NCI-H510A (cell line): ENCODE measurements at places on chromosomes 1 and 21.

- no peak for DNase-seq
These were observed 41.7 kb upstream of the C8B start for GRCh38 chr1:57007472-57007871.

DNA sequence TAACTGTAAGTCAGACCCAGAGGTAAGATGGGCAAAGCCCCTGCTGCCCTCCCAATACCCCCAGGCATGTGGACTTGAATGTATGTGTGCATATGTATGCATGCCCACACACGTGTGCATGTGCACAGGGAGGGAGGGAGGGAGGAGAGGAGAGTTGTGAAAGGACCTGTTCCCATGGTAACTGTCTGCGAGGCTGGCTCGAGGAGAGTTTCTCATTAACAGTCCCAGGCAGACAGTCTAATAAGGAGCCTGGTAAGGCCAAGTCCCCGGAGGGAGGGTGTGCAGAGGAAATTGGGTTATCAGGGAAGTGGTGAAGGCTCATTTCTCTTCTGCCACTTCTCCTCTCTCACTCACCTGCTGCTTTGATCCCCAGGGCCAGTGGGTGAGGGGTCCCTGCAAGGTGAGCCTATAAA lies 74.9 kb downstream of the NFASC start:
- DNase-seq: no peak

DNA sequence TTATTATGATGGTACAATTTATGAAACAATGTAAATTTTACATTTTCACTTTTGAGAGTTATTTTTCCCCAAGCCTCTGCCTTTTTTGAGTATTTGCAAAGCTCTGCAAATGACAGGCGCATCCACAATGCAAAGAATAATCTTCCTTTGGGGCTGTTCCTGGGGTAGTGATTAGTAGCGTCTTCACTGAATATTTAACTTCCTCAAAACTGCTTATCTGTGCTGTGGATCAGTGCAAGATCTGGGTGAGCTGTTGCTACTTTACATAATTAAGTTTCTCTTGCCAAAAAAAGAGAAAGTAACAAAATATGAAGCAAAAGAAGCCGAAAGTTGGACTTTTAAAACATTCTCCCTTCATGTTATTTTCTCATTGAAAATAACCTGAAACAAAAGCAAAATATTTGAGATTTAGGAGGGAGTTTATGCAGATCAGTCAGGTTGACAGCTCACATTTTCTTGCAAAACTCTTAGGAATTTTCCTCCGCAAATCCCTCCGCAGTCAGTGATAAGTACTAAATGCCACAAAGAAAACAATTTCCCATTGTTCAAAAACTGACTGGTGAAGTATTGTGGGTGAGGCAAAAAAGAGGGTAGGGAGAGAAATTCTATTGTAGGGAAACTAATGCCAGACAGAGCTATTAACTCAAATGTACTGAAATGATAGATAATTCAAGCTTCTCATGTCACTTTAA lies 276.4 kb upstream of the B3GALT2 start:
- DNase-seq: no peak

- no peak for DNase-seq
These were observed 34.2 kb downstream of the CAMTA1 start for GRCh38 chr1:6819246-6820040.

GRCh38 chr1:72355899-72356298 lies 73.6 kb upstream of the NEGR1 start:
- no peak for DNase-seq

DNA sequence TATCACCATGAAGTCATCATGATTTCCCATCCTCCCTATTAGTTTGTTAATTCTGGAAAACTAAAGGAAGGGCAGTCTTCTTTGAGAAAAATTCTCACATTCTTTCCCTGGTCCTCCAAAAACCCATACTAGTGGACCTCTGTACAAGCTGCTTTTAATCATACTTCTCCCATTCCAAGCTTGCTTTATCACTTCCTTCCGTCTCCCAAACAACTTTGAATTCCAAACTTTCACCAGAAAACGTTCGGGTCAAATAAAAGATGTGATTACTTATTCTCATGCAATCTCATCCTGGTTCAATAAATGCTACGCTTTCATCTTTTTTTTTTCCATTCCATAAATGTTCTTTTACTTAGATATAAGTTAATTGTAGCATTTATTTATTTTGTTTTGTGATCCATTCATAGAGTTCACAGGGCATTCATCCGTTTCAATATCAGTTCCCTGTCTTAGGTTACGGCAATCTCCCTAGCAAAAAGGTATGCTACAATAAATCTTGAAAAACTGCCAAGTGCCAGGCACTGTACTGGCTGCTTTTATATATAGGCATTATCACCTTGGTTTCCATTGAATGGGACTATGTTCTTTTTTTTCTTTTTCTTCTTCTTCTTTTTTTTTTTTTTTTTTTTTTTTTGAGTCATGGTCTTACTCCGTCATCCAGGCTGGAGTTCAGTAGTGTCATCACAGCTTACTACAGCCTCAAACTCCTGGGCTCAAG lies 100.2 kb upstream of the GREM2 start:
- DNase-seq: no peak

DNA sequence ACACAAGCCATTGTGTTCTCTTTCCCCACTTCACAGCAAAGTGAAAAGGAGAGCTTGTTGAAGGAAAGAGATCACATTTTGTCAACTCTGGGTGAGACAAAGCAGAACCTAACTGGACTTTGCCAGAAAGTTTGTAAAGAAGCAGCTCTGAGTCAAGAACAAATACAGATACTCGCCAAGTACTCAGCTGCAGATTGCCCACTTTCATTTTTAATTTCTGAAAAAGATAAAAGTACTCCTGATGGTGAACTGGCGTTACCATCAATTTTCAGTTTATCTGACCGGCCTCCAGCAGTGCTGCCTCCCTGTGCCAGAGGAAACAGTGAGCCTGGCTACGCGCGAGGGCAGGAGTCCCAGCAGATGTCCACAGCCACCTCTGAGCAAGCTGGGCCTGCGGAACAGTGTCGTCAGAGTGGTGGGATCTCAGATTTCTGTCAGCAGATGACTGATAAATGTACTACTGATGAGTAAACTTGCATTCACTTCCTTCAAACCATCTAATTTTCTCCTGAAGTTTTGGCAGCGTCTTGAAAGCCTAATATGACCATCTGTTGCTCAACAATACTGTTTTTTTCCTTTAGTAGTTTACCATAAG lies 43.7 kb downstream of the BACH1 start:
- DNase-seq: no peak

- DNase-seq: no peak
These were observed 73.1 kb upstream of the USP24 start for GRCh38 chr1:55288245-55288644.

GRCh38 chr1:3695326-3696217 lies 43.3 kb downstream of the TP73 start:
- no peak for DNase-seq

- no peak for DNase-seq
These were observed 122.4 kb downstream of the LIPI start for GRCh38 chr21:14088391-14088790.

GRCh38 chr1:173285048-173285447 lies 77.9 kb upstream of the TNFSF4 start:
- DNase-seq: no peak

- peak; percentile 33 for DNase-seq
These were observed 356.3 kb upstream of the B3GALT2 start for GRCh38 chr1:193542690-193543089.

GRCh38 chr21:21200939-21201615 lies 202.9 kb downstream of the NCAM2 start:
- DNase-seq: no peak

DNA sequence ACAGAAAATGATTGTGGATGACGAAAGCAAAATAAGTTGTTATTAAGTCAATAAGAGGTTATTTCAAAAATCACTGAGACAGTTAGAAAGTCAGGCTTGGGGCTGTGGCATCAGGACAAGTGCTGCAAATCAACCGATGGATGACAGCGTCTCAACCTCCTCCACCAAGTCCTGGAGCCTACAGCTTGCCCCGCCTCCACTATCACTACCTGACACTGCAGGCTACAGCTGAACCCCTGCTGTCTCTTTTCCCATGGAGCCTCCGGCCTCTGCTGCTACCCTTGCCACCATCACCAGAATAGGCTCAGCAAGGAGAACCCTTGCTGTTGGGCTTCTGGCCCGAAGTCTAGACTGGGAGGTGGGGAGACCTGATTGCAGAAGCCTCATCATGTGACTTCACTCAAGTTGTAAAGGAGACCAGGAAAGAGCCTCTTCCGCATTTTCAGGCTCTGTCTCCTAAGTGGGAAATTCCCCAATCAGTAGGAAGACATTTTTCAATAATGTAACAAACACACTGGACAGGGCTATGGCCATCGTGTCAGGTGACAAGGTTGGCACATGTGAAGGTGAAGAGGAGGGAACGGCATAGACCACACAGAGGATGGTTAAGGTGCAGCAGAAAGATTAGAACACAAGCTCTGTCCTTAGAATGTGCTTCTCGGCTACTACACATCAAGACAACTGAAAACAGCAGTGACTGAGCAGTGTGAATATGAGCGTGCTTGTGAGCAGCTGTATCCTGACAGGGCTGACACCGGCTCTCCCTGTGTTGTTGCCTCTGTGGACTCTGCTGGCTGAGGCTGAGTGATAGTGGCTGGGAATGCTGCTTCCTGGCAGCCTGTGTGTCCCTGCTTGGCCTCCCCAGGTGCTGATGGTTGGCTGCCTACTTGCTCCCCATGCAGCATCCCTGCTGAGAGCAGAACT lies 660.7 kb downstream of the PTPRU start:
- no peak for DNase-seq

- DNase-seq: no peak
These were observed 16.2 kb upstream of the RGS1 start for GRCh38 chr1:192559115-192560006.

- DNase-seq: no peak
These were observed 39.1 kb downstream of the PSMG1 start for GRCh38 chr21:39144191-39144590.

DNA sequence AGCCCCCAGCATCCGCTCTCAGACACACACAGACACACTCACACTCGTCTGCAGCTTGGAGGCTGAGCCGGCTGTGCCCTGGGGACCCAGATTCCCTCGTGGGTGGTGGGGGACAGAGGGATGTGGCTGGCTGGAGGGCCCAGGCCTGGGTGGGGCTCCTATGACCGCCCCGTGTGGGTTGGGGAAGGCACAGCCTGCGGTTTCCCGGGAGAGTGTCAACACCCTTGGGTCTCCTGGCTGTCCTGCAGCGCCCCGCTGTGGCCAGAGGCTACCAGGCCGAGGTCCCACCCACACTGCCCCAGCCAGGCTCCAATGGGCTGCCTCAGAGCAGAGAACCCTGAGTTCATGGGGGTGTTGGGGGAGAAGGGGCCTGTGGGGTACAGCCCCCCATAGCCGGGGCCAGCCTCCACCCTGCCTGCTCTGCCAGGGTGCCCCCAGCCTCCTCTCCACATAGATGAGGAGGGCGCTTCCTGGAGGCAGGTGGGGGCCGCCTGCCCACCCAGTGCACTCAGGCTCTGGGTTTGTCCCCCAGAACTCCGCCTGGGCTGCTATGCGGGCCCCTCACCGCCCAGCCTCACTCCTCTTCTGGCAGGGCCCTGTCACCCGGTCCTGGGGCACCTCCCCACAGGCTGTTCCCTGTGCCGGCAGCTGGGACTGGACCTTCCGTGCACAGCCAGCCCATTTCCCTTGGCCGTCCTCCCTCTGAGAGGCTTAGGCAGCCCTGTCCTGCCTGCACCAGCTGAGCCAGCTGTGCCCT lies at the start of gene TTC34:
Gene TTC34 (minus strand): TSS at position 159 of the 757 bp plus-strand sequence. CDS start 866 bp downstream, outside the sequence.
- DNase-seq: no peak

GRCh38 chr1:30619619-30620018 lies 103.8 kb downstream of the MATN1 start:
- no peak for DNase-seq

GRCh38 chr1:227169343-227169742 lies 148.9 kb downstream of the CDC42BPA start:
- no peak for DNase-seq

DNA sequence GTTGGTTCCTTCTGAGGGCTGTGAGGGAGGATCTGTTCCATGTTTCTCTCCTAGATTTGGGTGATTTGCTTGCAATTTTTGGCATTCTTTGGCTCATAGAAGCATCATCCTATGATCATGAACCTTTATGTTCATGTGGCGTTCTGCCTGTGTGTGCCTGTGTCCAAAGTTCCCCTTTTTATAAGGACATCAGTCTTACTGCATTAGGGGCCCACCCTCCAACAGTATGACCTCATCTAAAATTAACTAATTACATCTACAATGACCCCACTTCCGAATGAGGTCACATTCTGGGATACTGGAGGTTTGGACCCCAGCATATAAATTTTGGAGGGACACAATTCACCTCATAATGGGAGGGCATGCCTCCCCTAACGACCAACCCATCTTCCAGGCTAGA lies 12.8 kb upstream of the CAMK1G start:
- no peak for DNase-seq

- DNase-seq: peak; percentile 59
These were observed at the start of gene ST7L for GRCh38 chr1:112618721-112619517. Gene ST7L (minus strand): TSS chr1:112619141. CDS start chr1:112619113, 28 bp downstream.

DNA sequence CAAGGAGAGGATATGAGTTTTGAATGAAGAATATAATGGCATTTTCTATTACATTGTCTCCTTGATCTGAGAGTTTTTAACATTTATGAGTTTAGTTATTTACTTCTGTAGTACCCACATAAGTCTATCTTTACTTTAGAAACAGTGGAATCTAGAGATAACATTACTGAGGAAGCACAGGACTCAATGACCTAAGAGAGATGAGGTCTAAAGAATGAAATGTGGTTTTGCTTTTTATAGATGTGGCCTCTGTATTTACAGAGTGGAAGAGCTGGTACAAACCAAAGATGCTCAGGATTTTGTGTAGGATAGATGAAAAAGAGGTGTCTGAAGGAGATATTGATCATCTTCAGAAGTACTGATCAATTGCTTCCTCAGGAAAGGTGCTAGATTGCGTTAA lies 177.3 kb downstream of the KCTD3 start:
- DNase-seq: no peak

- DNase-seq: peak; percentile 78
These were observed 11.8 kb downstream of the CD101 start for GRCh38 chr1:117013309-117013858.

DNA sequence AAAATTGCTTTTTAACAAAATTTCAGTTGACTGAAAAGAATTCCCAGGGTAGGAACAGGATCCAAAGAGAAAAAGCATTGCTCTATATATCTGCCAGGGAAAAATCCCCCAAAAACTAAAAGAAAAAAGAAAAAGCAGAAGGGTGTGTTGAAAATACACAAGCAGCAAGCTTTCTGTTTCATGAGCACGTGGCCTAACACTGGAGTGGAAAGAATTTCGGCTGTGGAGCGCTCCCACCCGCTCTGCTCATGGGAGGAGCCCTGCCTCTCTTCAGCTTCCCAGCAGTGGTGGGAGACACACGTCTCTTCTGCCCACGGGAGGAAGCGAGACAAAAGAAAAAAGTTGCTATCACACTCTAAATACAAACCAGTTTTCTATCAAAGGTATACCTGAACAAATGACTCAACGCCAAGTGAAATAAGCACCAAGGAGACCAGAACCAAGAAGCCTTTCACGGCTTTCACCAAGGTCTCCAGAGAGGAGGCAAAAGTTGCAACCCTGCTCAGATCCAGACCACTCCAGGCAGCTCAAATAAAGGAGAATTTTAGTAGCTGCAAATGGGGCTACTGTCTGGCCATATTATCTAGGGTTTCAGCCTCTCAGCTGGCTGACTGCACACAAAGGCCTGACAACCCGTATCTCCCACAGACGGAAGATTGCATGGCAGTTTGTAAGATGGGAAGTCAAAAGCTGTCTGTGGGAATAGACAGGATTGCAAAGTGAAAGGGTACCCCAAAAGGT lies 29.5 kb upstream of the ZNF496 start:
- no peak for DNase-seq
